ENCODE measurements at places on chromosomes 7 and 10.

GRCh38 chr7:47179812-47180515, 401.9 kb downstream of the TNS3 start:
- DNase-seq = peak; percentile 71

- DNase-seq = no peak
These were observed 502 bp downstream of the PRKRIP1 start for GRCh38 chr7:102396710-102397019.

DNA sequence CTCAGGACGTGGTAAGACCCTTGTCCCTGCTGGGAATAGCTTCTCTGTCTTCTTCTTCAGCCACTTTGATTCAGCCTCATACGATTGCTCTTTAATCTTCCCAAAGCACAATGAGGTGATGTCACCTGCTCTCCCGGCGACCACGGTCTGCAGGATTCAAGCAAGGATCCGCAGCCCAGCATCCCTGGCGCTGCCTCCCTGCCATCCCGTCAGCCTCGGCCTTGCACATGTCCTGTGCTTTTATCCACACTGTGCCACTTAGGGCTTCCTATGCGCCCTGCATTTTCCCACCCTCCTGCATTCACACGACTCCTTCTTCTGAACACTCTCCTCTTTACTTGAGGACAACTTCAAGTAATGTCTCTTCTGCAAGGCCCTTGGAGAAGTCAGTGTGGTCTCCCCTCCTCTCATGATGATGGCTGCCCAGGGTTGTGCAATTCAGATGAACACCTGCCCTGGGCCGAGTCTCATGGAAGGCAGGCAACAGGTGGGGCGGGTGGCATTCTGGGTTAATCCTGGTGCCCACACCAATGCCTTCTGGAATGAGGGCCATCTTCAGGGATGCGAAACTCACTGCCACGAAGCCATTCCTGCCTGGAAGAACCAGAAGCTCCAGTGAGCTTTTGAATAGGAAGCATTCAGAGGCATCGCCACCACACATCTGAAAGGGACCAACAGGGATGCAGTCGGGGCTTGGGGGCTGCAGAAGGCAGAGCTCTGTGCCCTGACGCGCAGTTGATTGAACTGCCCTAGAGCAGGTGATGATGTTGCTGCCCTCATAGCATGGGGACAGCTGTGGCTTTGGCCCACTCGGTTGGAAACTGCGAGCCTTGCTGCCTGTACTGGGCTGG, 287.5 kb downstream of the GLRX3 start:
- DNase-seq = no peak

DNA sequence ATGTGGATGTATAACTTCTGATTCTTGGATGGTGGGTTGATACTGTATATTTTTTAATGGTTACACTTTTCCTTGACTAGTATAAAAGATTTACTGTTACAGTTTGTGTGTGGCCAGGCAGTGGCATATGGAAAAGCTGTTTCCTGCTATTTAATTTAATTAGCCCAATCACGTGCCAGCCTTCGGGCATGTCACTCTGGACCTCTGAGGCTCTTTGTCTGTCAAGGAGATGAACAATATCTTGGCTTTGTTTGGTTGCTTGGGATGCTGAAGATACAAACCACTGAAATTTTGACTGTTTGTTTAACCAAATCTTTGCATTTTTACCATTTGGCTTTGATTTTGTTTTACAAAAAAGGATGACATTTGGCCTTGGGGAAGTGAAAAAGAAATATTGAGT, 185.0 kb downstream of the HDAC9 start:
- no peak for DNase-seq

DNA sequence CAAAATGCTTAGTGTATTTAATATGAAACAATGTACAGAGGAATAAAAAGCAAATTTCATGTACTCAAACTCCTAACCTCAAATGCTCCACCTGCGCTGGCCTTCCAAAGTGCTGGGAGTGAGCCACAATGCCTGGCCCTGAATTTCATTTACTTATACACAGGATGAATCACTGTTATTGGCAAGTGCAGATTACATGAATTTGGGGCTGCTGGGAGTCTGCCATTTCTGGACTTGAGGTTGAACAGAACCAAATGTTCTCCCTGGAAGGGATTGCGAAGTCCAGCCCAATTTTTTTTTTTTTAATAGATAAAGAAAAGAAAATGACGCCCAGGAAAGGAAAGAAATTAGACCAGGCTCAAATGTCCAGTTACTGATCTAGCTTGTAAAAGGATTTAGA, 6.8 kb upstream of the CSTF2T start:
- DNase-seq = no peak

- DNase-seq = peak; percentile 67
These were observed 11.3 kb upstream of the KAZALD1 start for GRCh38 chr10:101050208-101051069.

DNA sequence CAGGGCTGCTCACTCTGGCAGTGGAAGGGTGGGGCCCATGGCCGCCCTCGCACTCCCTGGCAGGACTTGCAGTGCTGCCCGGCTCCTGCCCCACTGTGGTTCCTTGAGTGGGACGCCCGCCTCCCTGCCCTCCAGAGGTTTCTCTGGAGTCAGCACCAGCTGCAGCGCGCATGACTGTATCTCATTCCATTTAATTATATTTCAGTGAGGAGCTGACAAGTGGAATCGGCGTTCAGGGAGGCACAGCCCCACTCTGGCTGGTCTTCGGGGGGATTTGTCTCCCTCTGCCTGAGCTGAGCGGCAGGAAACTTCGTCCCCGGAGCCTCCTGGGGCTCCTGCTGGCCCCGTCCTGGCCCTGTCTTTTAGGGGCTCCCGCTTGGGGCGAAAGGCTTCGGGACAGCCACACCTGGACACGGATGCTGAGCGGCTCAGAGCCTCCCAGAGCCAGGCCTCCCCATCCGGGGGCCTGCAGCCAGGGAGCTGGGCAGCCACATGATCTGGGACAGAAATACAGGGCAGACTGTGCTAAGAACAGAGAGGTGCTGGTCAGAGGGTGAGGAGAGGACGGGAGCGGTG, 75.3 kb upstream of the NKX6-2 start:
- DNase-seq = no peak

DNA sequence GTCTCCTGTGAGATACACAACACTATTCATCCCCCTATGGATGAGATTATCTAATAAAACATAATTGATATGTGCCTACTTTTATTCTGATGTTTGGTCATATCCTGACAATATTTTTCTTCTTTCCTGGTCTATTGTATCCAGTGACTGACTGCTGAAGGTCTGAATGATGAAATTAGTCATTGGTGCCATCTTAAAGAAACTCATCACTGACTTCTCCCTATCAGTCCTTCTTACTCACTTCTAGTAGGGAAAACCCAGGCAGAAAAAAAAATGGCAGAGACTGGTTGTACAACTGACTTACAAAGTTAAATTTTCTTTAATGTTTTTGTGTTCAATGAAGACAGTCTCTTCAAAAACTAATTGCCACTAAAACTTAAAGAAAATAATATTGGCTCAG, 377.4 kb downstream of the HTR7 start:
- DNase-seq = no peak

- no peak for DNase-seq
These were observed 14.8 kb upstream of the WNT16 start for GRCh38 chr7:121313793-121314676.

DNA sequence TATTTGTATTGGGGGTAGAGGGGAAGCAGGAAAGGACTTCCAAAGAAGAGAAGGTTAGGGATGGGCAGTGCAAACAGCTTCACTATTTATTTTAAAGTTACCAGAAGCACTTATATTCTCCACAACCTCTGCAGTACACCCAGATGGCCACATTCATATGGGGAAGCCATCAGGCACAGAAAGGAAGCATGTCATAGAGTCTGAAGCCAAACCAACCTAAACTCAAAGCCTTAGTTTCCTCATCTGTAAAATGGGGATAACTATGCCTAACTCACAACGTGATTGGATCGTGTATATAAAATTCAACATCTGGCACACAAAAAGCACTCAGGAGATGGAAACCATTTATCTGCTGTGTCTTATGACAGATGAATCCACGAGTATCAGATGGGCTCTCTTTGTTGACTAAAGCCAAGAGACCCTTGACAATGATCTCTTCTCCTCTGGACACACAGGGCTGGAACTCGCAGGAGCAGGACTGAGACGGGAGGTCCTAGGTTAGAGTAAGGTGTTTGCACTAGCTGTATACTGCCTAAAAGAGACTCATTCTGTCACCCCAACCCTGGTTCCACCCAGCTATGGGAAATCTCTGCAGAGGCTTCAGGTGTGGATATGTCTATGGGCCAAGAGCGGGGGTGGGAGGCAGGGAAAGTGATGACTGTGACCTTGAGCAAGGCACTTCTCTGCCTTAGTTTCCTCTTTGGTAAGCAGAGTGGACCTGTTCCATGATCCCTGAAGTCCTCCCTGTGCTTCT, 1.8 kb downstream of the KIAA1549 start:
- DNase-seq = peak; percentile 47

DNA sequence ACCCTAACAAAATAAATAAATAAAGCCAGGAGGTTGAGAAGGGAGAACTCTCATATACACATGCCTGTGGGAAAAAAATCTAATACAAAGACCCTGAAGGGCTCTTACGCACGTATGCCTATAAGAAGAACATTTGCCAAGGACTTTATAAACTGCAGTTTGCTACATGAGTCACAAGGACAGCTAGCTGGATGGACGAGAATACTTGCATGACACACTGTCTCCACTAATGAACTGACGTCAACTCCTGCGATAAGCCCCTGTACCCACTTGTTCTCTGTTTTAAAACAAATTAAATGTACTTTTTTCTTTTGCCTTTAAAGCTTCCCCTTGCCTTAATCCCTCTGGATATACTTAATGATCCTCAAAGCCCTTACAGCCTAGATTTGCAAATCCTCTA, 374.6 kb upstream of the GHITM start:
- DNase-seq = no peak

GRCh38 chr7:23105086-23105643, 420 bp upstream of the KLHL7 start:
- no peak for DNase-seq

DNA sequence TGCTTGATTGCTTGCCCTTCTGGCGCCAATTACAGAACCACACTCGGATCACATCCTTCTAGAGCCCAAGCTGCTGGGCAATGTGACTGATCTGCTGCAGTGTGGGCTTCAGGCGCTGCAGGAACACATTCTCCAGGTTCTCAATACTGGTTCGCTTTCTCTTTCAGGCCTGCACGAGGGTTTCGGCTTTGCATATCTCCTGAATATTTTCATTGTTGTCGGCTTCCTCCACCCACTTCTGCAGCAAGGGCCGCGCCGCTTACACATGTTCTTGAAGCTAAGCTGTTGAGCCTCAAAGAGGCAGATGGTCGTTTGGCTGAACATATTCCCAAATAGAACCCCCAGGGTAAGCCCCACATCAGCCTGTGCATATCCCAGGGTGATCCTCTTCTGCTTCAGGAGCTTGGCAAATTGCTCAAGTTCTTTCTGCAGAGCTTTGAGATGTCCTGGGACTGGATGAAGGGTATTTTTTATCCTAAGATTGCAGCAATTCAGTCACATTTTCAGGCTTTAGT, 64.6 kb downstream of the HERC4 start:
- no peak for DNase-seq

DNA sequence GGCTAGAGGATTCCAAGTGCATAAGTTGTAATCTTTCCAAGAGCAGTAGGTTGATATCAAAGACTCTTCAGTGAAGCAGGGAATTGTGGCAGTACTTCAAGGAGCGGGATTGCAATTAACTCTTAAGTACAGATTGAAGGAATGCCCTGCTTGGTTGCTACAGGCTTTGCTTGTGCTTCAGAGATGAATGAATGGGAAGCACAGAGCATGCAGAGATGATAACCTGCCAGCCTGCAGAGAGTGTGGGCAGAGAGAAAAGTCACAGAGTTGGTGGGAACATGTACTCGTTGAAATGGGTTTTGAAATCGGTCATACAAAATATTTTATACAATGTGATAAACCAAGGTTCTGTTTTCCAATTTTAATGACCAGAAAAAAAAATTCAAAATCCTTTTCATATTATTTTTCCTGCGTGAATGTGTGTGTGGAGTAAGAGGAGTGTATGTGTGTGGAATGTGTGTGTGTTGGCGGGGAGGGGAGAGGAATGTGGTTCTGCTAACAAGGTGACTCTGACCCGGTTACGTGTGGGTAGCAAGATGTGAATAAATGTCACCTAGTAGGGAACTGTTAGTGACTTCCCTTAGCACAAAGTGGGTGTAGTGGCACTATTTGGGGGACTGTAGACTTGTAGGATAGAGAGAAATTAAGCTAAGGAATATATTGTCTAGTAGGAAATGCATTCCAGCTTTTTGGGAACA, 697.8 kb downstream of the GATA3 start:
- DNase-seq = no peak

DNA sequence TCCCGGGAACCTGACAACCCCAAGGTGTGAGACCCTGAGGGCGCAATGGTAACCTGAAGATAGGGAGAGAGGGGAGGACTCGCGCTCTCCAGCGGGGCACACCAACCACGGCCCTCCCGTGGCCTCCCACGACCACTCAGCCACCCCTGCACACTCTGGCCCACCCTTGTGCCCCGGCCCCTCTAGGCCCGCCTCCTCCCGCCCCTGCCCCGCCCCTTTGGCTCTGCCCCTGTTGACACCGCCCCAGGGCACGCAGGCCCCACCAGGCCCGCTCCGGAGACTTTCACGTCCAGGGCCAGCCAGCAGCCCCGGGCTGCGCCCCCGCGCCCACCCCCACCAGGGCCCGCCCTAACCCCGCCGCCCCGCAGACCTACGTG, 10.9 kb downstream of the ATG9B start:
- DNase-seq = no peak

- DNase-seq = no peak
These were observed 66.8 kb downstream of the DNAJC12 start for GRCh38 chr10:67771200-67771599.

DNA sequence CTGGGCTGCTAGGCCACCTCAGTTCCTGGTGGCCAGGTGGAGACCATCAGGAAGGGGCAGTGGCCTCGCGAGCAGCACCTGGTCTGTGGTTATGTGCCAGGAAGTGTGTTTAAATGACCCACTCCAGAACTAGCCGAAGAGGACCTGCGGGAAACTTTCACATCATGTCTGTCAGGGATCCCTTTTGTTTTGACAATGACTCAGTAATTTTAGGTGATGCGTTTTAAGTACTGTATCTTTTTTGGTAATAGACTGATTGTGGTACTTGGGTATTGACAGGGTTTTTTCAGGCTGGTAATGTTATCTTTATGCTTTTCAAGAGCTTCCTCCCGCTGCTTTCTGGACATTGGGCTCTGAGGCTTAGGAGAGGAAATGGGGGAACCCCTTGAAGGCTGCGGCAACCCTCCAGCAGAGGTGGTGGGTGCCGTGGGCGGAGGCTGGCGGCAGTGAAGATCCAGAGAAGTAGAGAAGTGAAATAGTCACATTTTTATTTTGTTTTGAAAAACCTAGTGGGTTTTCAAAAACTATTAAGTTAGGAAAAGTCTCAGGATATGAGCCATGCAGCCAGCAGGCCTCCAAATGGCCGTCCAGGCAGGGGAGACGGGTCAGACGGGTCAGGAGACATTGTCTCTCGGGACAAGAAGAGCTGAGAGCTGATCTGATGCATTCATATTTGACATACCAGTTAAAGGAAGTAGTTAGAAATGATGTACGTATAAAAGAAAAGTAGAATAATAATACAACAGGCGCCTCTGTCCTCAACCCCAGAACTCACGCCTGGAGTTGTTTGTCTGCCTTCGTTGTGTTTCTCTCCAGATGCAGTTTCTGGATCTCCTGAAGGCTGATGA, 27.7 kb downstream of the PPP2R2D start:
- no peak for DNase-seq

- DNase-seq = no peak
These were observed 125.7 kb upstream of the MYO3A start for GRCh38 chr10:25808372-25808771.

All from ELR (cell line).